ENCODE measurements at places on chromosomes 13 and 19.

DNA sequence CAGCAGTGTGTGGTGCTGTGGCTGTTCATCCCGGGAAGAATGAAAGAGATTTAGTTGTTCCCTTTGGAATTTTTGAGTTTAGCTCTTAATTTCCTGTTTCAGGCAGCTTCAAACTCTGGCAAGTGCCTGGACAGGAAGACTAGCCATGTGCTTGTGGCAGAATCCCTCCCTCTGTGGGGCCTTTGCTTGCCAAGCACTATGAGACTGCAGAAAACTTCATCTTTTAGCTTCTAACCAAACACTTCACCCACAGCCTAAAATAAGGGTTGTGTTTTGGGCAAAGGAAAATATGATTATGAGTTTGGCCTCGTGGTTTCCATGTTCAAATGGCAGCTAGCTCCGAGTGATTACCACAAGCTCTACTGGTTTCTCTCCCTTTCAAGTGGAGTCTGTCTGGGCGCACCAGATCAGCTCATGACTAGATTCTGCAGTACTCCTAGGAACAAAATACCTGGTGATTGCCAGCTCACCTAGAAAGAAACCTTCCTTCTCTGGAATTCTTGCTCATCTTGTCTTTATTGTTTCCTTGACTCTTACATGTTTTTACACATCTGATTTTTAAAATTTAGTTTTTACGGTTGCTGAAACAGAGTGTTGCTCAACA is 707.5 kb downstream of the SLITRK6 start:
- no peak for DNase-seq

- DNase-seq = no peak
These were observed 14.1 kb downstream of the EFNA2 start for GRCh38 chr19:1299801-1300200.

GRCh38 chr19:4363571-4364304 is 20.4 kb downstream of the MPND start:
- no peak for DNase-seq

- no peak for DNase-seq
These were observed 1528.2 kb downstream of the EFNB2 start for GRCh38 chr13:105007166-105007808.

DNA sequence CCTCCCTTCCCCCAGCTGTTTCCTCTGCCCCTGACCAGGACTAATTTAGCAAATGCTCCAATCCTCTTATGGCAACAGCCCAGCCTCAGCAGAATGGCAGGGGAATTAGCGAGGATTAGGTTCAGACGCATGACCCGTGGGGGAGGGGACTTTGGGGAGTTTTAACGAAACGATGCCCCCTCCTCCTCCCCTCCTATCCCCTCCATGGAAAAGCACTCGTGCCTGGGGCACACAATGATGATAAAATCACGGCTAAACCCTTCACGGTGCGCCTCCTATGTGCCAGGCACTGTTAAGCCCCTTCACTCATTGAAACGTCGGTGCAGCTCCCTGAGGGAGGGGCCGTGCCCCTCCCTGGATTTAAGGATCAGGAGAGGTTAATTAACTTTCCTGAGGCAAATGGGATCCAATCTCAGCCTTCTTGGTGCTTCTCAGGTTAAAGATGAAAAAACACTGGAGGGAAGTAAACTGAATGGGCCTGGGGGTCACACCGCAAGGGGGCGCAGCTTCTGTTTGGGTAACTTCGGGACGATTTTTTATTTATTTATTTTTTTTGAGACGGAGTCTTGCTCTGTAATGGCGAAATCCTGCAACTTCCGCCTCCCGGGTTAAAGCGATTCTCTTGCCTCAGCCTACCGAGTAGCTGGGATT is 10.1 kb upstream of the TPRX2 start:
- DNase-seq = no peak

DNA sequence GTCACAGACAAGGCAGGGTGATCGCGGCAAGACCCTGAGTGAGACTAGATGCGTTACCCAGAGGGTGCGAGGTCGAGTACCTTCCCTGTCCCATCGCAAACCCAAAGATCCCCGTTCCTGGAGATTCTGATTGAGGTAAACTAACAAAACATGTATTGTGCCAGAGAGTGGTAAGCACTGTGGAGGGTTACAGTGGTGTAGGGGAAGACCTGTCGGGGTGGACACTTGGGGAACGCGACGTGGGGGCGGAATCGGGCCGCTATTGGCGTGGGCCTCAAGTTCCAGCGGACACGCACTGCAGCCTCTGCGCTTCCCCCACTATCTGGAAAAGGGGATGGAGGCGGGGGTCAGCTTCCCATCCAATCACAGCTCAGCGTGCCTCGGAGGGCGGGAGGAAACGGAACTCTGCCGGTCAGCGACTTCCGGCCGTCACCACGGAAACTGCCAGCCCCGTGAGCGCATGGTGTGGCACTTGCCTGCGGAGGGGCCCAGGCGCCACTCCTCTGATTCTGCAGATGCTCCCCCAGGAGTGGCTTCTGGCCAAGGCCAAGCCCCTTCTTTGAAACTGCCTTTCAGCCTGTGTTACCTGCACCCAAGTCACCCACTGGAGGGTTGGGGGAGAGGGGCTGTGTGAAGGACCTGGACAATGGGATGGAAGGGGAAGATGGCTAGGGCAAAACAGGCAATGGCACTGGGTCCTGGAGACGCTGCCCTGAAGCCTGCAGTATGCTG is 1.0 kb upstream of the UBE2M start:
- peak; percentile 89 for DNase-seq

DNA sequence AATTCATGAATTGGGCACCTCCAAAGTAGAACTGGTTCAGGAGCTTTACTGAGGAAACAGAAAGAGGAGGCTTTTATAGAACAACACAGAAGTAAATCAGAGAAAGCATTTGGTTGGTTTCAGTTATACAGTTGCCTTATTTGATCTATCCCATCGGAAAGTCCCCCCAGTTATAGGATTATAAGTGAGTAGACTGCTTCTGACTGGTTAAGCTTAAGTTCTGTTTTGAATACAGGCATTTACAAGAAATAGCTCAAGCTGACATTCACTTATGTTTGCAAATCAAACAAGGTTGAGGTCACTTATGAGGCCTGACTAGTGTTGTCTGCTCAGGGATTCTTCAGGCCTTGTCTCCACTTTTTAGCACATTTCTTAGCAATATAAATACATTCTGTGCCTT is 857.4 kb downstream of the EFNB2 start:
- DNase-seq = no peak

DNA sequence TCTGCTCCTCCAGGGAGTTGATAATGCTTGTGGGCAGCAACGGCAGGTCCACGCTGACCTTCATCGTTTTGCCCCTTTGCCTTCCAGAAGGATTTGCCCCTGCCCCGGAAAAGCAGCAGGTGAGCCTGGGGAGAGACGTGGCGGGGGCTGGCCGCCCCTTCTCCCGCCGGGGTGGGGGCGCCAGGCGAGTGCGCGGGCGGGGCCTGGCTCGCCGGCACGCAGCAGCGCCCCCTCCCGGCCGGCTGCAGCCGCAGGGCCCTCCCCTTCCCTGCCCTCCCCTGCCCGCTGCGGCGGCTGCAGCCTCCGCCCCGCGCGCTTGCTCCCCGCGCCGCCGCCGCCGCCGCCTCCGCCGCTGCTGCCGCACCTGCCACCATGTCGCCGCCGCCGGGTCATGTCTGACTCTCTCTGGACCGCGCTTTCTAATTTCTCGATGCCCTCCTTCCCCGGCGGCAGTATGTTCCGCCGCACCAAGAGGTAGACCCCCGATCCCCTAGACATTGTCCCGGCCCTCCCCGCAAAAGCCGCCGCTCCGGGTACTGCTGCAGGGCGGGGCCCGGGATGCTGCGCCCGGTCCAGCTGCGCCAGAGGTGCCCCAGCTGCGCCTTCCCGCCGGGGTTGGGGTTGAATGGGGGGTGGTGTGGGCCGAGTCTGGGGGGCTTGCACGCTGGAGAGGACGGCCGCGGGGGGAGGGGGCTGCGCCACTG is at the start of gene MAST1:
Gene MAST1 (plus strand): TSS at position 334 of the 704 bp plus-strand sequence. CDS start 58 bp downstream, at position 392.
- DNase-seq = peak; percentile 91

DNA sequence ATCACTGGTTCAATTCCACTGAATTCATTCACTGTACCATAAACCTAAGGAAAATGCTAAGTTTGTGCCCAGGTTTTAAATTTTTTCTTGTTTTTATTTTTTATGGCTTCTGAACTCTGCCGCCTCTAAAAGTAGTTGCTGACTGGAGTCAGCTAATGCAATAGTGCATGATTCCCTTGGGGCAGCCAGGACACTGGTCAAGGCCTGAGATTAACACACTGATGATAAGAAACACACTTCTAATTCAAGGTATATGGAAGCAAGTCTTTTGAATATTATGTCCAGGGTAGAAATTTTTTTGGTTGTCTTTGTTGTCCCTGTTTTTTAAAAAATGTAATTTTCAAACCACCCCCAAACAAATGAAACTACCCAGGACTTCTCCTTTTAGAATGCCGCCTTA is 72.2 kb downstream of the CDADC1 start:
- DNase-seq = no peak
